GM12892 (cell line): ENCODE measurements at places on chromosomes 1 and 21.

GRCh38 chr1:166884040-166884642, 8.1 kb upstream of the TADA1 start:
- DNase-seq: peak; percentile 41

GRCh38 chr1:80973101-80973500, 827.6 kb upstream of the ADGRL2 start:
- DNase-seq: no peak

- DNase-seq: no peak
Measured at GRCh38 chr1:37817481-37817880, 9.5 kb upstream of the YRDC start.

- no peak for DNase-seq
Measured at GRCh38 chr1:236728752-236729151, 42.5 kb downstream of the ACTN2 start.

DNA sequence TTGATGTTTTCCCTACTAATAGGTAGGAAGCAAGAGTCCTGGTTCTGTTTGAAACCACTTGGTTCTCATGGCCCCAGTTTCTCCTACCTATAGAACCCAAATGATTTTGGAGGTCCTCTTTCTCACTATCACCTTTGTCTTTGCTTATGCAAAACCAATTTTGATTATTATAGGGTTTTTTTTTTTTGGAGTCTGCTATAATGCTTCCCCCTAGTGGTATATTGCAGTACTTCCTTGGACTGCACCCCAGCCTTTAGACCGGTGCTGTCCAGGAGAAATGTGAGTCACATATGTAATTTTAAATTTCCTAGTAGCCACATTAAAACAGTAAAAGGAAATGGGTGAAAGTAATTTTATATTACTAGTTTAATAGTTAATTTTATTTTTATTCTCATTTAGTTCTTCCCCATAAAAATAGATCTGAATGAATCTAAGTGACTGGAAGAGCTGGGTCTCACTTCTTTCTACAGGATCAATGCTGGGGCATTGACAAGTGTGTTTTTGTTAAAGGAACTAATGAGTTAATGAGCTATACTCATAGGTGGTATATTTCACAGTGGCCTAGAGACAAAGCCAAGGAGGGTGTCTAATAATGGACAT, 10.6 kb downstream of the FCMR start:
- no peak for DNase-seq

GRCh38 chr1:107328087-107328486, 187.2 kb downstream of the NTNG1 start:
- DNase-seq: no peak

GRCh38 chr1:91166106-91166712, 144.4 kb upstream of the ZNF644 start:
- no peak for DNase-seq

DNA sequence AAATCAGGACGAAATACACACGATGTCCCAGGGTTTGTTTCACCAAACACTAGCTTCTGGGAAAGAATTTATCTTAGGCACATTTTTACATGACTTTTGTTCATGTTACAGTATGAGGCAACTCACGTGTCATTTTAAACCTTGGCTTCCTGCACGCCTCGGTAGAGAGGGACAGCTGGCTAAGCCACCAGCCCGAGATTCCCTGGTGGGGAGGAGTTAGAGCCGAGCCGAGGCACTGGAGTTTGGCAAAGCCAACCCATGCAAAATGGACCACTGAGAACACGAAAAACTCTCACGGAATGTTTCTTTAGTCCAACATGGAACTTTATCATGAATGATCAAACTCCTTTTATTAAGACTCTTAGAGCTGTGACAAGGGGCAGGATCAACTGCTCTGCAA, 240.0 kb downstream of the DYRK1A start:
- no peak for DNase-seq

- no peak for DNase-seq
Measured at GRCh38 chr1:197312163-197312562, 44.1 kb downstream of the CRB1 start.

GRCh38 chr1:163655565-163655964, 333.8 kb downstream of the NUF2 start:
- DNase-seq: no peak

DNA sequence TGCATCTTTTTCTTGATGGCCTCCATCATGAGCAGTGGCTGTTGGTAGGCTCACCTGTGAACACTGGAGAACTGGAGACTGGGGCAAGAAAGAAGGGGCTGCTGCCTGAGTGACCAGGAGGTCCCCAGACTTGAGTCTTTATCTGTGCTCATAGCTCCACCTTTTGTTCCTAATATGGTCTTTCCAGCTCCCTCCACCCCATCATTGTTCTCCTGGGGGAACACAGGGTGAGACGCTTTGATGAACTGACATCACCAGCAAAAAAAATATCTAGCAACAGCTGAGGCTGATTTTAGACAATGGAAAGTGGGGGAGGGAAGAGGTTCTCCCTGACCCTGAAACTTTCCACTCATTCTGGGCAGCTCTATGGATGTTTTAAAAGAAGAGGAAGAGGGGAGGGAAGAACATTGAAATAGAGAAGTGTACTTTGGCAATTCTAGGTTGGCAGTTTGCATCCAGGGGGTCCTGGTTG, at the start of gene TPM3:
TPM3 (minus strand) TSS at position 111 of the 472 bp plus-strand sequence; CDS start at position 29, 82 bp downstream.
- DNase-seq: no peak
